CD4-positive, CD25-positive, alpha-beta regulatory T cell (primary cell): ENCODE measurements at places on chromosomes 7 and 10. TPM values are rescaled to one million over a fixed set of nuclear protein-coding genes. Genes with fewer than 3 reads are reported as not detected.

The ATP5MK gene
- 152 TPM for total RNA-seq

- no peaks in the 10 kb centered on the region for H3K36me3 ChIP-seq
- DNase-seq: peak; percentile 84
- no peak overlapping the region for H3K4me3 ChIP-seq
- no peak overlapping the region for H3K27ac ChIP-seq
- H3K4me1 ChIP-seq: peaks cover 56% of the 10 kb centered on the region
- H3K27me3 ChIP-seq: no peaks in the 10 kb centered on the region
Observed at GRCh38 chr7:2719007-2719406, 31.0 kb downstream of the AMZ1 start.

The DRGX gene
- not detected for total RNA-seq

The SKIDA1 gene
- 0.10 TPM for total RNA-seq

The UPK3B gene
- total RNA-seq: 8.4 TPM

The BICC1 gene
- total RNA-seq: 0.20 TPM

- peaks cover 84% of the 10 kb centered on the region for H3K36me3 ChIP-seq
- no peak overlapping the region for H3K27ac ChIP-seq
- no peak for DNase-seq
- no peak overlapping the region for H3K4me3 ChIP-seq
Observed at GRCh38 chr7:157177333-157177982, 38.7 kb downstream of the UBE3C start.
